ENCODE measurements at places on chromosomes 13 and 19.

GRCh38 chr19:29074579-29074978 is 138.4 kb downstream of the UQCRFS1 start:
- DNase-seq: peak; percentile 9

DNA sequence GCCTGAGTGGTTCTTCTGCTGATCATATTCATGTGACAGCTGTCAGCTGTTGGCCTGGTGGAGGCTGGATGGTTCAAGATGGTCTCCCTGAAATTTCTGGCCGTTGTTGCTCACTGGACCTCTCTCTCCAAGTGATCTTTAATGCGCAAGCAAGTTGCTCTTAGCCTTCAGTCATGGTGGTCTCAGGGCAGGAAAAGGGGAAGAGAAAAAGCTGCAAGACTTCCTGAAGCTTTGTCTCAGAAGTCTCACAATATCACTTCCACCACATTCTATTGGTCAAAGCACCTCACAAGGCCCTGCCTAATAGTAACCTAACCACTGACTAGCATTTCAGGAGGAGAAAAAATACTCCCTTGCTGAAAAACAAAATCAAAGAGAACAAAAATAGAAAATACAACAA is 1.6 kb upstream of the ZNF567 start:
- no peak for DNase-seq

DNA sequence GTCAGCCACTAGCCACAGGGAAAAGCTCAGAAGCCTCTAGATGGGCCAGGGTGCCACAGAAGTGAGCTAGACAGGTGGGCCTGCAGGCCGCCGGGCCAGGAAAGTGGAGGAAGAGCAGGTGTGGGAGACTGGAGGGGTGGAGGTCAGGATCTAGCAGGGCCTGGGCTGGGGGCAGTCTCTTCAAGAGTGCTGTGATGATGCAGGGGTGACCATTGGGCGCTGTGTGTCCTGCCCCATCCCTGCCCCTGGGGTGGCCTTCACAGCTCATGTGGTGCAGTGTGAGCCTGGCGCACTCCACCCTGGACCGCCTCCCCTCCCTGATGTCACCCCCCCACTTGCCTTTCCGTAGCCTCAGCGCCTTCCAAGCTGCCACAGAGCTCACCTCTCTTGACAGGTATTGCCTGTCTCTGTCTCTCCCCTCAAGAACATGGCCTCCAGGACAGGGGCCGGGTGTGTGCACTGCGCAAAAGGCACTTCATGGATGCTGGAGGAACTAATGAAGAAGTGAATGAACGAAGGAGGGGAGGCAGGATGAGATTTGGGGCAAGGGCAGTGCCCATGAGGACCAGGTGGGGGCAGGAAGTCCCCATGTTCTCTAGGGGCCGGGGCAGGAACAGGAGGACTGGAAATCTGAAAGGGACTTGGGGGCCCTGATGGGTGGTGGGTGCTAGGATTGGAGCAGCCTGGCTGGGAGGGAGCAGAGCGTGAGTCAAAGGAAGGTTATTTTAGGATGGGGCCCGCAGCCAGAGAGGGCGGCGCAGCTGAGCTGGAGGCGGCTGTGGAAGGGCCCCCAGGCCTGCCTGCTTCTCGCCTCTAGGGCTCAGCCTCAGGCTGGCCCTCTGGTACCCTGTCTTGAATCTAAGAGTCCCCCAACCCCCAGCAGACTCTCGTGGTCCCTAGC is 6.6 kb downstream of the SSBP4 start:
- DNase-seq: no peak

GRCh38 chr13:102913914-102914313 is 68.1 kb downstream of the ERCC5 start:
- DNase-seq: no peak

GRCh38 chr19:35061583-35062373 is 20.3 kb downstream of the HPN start:
- no peak for DNase-seq

- no peak for DNase-seq
Measured at GRCh38 chr19:8846819-8847218, 14.6 kb downstream of the MBD3L1 start.

DNA sequence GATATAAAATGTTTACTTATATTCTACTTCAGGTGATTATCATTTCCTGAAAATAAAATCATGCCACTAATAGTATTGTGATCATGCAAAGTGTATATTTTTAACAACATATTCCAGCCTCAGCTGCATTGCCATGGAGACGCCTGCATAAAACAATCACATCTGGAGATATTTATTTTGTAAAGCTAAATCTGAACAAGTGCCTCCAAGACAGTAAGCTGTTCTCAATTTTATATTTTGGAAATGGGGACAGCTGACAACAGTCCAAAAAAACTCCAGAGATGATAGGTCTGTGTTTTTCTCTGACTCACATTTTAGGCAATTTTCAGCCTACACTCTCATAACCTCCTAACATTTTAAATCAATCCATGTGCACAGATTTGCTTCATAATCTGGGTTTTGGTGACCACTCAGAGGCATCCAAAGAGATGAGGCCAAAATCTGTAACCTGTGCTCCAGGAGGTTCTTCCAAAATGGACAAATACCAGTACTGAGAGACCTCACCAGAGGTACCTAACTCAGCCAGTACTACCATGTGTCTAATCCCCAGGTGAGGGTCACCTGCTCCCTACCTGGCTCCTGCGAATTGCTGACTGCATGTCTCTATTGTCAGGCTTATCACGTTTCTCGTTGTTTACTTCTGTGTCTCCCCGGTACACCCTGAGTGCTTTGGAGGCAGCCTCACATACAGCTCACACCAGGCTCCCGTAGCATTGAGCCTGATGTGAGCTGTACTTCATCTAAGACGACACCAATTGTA is 62.7 kb downstream of the COL4A1 start:
- DNase-seq: no peak

GRCh38 chr19:33434886-33435705 is 61.6 kb downstream of the CEBPG start:
- no peak for DNase-seq

DNA sequence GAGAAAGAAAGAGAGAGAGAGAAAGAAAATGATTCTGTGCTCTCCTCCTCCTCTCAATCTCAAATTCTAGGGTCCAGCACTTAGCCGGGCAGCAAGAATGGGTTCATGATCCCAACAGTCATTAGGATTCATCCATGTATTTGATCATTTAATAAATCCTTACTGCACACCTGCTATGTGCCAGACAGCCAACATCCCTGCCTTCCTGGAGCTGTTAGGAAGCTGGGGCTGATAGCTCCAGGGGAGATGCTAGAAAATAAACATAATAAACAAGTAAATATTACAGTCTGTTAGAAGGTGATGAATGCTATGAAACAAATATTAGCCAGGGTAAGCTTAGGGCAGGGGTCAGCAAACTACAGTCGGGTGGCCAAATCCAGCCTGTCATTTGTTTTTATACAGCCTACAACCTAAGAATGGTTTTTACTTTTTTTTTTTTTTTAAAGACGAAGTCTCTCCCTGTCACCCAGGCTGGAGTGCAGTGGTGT is 9.9 kb upstream of the ACP7 start:
- DNase-seq: no peak

DNA sequence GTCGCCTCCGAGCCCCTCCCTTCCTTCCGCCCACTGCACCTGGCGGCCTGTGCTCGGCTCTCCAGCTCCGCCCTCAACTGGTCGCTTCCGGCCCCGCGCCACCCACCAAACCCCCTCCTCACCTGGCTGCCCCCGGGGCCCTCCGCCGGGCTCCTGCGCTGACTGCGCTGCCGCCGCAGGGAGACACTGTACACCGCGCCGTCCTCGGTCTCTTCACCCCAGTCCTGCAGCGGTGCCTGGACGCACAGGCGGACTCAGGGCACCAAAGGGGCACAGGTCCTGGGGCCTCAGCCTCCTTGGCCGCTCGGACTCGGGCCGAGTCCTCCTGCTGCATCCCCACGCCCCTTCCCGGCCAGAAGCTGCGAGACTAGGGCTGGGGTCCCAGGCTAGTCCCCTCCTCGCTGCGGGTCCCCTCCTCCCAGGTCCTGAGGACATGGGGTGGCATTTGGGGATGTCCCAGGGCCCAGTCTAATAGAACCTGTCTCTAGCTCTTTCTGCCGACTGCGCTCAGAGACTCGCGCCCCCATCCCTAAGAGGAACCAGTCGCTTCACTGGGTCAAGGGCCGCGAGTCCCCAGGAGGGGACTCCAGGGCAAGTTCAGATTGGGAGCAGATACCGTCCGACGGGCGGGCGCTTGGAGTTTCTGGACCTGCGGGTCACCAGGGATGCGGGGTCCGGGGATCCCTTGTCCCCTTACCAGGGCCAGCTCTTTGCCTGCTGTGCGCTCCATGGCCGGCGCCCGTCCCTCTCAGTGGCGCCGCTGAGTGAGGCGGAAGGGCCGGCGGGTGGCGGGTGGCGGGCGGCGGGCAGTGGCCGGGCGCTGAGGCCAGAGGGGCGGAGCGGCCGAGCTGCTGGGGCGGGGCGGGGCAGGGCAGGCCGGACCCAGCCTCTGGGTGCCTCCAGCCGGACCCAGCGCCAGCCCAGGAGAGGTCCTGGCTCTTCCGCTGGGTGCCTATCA is at the start of gene RGL3:
TSS of gene RGL3 (minus strand) at position 766 of the 958 bp plus-strand sequence. CDS start at position 730, 36 bp downstream.
- DNase-seq: peak; percentile 89

DNA sequence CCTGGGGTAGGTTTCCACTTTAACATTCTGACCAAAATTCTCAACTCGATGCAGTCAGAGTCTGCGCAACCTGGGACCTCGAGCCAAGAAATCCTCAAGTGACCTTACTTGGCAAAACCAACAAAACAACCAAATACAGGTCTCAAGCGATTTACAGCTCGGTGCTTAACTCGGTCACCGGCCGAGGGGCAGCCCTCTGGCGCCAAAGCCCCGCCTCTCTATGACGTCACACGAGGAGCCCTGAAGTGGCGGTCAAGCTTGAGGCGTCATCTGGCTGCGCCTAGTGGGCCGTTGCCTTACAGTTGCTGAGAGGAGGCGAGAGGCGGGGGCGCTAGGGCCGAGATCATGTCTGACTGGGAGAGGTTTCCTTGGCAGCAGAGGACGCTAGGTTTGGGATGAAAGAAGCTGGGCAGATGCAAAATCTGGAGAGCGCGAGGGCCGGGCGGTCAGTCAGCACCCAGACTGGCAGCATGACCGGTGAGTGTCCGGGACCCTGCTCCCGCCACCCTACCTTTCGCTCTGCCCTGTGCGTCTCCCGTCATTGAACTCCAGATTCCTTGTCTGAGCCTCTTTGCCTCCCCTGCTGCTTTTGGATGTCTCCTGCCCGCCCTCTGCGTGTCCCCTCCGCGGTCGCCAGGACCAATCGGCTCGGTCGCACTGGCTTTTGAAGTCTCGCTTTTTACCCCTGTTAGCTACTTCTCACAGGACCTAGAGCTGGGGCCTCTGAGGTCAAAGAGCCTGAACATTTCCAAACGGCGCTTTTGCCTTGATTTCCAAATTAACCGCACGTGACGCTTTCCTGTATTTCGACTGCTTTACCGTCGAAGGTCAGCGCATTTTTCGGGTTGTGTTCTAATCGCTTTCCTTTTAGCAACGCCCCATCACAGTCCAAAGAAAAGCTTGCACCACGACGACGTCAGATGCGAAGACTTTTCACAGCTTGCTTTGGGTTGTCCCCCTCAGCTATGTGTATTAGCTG is at the start of gene CDADC1:
TSS of gene CDADC1 (plus strand) at position 283 of the 979 bp plus-strand sequence. CDS start at position 396, 113 bp downstream.
- DNase-seq: peak; percentile 99

DNA sequence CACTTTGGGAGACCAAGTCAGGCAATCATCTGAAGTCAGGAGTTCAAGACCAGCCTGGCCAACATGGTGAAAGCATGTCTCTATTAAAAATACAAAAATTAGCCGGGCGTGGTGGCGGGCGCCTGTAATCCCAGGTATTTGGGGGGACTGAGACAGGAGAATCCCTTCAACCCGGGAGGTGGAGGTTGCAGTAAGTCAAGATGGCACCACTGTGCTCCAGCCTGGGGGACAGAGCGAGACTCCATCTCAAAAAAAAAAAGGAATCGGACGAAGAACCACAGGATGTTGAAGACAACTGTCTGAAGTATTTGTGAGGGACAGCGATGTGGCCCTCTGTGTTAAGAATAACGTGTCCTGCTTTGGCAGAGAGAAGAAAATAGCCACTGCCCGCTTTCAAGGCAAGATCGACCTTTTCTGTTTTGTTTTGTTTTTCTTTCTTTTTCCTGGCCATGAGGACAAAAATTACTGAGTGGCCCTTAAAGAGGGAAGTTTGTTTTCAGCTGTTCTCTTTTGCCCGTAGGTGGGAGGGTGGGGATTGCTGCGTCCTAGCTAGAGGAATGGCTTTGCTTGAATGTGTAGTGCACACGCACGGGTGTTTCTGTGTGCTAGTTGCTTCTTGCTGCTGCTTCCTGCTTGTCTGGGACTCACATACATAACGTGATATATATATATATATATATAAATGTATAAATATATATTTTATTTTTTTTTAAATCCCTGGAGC is 6.2 kb upstream of the PRKCG start:
- no peak for DNase-seq

DNA sequence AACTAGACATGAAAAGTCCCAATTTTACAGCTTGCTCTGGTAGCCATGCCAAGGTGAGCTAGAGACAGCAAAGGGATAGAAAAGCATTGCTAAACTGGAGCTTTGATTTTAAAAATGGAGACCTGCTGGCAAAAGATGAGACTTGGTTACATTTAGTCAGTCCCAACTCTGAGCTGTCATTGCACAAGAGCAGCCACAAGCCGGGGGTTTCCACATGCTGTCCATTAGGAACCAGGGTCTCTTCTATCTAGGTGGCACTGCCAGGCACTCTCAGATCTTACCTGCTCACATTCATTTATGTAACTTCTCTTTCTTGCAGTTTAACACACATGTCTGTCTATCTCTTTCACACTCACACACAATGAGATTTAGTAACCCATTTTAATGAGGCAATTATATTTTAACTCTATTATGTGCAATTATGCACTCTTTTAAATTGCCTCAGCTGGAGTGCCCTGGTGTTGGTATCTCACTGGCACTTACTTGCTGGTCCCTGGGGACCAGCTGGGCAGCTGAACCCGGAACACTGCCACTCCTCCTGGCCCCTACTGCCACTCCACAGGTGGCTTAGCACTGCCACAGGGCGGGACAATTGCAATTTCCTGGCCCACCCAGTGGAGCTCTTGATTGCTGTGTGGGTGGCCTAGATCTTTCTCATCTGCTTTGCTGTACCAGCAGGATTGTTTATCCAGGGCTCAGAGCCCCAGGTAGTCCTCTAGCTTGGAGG is 112.5 kb downstream of the COG6 start:
- DNase-seq: no peak

DNA sequence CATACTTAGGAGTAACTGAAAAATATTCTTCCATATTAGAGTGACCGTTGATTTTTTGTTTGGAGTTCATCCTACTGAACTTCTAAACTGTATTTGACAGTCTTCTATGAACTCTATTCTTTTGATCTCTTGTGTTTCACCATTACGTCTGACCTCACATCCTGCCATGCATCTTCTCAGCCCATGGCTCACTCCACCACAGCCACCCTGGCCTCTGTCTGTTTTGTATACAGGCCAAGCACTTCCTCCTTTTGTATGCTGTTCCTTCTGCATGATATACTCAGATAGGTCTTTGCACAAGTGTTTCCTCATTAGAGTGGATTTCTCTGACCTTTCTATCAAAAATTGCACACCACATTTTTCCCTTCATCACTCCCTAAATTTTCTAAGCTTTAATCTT is 119.9 kb downstream of the MAB21L1 start:
- no peak for DNase-seq

- DNase-seq: peak; percentile 71
Measured at GRCh38 chr19:35545855-35546381, 492 bp downstream of the TMEM147 start.

GRCh38 chr13:41960211-41960636 is 685 bp downstream of the VWA8 start:
- peak; percentile 63 for DNase-seq
